HFF-Myc (cell line): ENCODE measurements at places on chromosomes 1 and 21.

DNA sequence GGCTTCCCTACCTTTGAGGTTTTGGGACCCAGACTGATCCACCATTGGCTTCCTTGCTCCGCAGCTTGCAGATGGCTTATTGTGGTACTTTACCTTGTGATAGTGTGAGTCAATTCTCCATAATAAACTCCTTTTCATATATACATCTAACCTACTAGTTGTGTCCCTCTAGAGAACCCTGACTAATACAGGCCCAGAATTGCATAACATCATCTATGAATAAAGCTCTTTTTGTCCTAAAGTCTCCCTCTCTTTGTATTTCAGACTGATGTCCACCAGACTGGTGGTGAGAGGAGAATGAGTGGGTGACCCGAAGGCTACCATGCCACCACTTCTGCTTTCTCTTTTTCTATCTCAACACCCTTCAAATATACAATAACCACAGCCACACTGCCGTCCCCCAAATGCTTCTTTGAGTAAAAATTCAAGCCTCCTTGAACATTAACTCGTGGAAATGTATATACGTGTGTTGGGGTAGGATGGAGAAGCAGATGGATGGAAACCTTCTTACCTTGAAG, 265.7 kb downstream of the PTBP2 start:
- DNase-seq, result no peak

GRCh38 chr21:23585419-23585818, 2021.9 kb downstream of the MRPL39 start:
- no peak for DNase-seq

DNA sequence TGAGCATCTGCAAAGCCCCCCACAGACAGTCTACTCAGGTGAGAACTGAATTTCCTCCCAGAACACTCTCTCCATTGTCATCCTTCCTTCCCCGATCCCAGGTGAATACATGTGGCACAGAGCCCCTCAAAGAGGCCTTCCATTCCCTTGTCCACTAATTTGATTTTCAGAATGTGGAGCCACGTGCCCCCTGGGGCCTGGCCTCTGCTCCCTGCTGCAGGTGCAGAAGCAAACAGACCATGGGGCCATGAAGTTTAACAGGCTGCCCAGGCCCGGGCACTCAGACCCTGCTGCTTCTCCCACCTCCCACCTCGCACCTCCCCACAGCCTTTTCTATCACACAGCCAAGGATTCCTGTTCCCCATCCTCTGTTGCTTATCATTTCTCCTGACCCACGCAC, 243.8 kb upstream of the RAB4A start:
- DNase-seq, result no peak

DNA sequence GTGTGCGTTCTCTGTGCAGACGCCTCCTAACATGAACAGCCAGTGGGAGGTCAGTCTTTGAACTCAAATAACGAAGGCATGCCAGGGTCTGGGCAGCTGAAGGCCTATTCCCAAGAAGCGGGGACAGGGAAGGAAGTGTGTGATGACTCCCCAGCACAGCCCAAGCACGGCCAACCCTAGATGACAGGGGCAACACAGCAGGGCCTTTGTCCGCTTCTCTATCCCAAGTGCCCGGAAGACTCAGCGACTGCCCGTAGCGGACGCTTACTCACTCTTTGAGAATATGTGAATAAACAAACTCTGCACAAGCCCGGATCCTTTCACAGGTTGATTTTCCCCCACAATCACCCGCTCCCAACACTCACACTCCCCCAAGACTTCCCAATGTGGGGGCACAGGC, 11.2 kb downstream of the C1orf198 start:
- DNase-seq, result no peak

GRCh38 chr1:203187689-203188264, 1.3 kb upstream of the CHI3L1 start:
- no peak for DNase-seq

DNA sequence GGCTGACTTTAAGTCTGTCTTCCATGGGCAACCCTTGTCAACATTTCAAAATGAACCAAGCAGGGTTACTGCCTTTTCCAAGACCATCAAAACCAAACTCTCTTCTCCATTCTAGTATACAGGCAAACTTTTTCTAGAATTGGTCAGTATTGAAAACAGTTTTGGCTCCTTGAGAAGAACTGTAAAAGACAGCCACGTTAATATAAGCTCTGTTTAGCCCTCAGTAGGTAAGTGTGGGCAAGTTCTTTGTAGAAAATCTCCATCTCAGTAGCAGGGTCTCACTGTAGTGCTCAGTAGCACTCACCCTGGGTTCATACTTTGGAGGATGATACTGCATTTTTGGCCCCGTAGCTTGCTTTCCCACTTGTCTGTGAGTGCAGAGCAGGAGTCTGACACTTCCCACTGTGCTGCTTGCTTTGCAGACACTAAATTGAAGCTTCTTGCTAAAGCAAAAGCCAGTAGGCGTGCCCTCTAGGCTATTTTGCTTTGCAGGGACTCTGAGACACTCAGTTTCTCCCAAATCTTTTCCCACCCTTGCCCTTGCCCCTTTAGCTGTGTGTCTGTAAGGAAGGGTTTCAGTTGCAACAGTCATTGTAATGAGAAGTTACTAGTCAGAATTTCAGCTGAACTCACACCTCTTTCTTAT, 34.3 kb upstream of the CACYBP start:
- no peak for DNase-seq

DNA sequence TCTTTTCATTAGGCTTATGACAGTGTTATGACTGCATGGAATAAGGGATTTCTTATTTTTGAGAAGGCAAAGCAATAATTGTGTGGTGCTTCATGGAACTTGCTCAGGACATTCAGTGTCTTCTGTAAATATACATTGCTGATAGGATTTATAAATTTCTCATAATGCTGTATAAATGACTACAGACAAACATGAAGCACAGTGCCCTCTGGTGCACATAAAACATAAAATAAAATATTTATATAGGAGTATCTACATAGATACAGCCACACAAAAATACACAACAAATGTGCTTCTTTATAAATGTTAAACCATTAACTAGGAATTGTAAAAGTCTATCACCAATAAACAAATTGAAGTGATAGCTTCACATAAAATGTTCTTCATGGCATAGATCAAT, 24.1 kb downstream of the BRINP3 start:
- no peak for DNase-seq
